ENCODE measurements at places on chromosomes 11 and 22.

GRCh38 chr11:68160100-68160695 is 39.0 kb upstream of the CHKA start:
- no peak for DNase-seq

GRCh38 chr11:17152306-17152705 is 55.5 kb downstream of the PIK3C2A start:
- no peak for DNase-seq

GRCh38 chr11:104645261-104646222 is 252.7 kb downstream of the CASP12 start:
- DNase-seq: no peak

DNA sequence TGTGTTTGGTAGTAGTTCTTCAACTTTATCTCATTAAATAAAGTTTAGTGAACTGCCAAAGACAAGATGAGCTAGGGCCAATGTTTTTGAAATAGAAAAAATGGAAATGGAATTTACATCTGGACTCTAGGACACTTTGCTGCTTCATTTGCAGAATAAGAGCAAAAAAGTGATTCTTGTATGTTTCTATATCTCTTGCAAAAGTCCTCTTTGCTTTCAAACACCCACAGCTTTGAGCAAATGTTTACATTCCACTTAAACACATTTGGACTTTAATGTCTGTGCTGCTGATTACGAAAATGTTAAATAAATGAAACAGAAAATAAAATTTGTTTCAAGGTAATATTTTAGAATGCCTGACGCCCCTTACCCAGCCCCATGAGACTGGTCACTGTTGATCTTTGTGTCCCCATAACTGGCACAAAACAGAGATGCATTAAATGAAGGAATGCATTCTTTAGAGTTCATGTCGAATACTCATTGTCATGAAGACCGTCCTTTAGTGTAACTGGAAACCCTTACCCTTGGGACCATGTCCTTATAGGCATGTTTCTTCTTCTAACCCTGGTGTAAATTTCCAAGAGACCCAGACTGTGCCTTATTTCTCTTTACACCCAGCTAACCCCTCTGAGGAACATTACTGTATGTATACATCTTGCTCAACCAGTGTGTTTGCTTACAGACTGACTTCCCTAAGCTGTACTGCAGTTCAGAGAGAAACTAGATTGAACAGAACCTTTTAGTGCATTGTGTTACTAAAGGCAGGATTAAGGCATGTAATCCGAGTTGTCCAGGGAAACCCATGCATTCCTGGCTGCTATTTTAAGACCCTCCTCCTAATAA is 199.7 kb downstream of the NAV2 start:
- no peak for DNase-seq

DNA sequence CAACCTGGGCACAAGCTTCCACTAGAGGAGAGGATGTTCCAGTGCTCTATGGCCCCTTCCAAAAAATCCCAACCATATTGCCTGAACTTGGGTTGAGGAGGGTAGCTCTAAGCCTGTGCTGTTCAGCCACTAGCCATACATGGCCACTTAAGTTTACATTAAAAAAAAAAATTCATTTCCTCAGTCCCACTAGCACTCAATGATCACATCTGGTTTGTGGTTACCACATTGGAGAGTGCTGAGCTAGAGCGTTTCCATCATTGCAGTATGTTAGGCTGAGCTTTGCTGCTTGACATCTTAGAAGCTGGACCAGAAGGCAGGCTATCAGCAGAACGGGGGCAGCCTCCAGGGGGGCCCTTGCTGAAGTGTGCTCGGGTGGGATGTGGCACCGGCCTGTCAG is 43.5 kb upstream of the CYP2D6 start:
- no peak for DNase-seq

- DNase-seq: peak; percentile 31
Measured at GRCh38 chr22:37416827-37417226, 10.5 kb downstream of the ELFN2 start.

DNA sequence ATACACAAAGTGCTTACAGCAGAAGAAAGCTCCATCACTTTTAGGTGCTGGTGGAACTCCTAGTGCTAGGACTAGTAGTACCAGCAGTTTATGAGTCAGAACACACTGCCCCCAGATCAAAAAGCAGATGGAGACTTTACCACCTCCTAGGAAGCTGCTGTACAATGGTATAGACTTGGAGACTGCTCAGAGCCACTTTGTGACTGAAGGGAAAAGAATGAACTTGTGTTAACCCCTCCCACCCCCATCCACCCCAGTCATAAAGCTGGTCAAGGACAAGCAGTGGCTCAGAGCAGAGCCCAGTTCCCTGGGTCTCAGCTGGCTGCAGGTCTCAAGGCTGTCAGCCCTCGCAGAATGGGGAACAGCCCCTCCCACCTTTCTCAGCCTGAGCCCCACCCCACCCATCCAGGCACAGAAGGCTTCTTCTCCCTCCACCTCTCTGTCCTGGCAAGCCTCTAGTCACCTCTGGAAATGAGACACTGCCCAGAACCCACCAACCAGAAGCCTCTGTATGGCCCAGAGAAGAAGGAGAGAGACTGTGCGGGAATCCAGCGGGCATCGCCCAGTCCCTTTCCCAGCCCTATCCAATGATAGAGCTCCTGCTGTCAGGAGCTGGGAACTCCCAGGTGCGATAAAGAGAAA is 23.8 kb downstream of the PACSIN2 start:
- DNase-seq: no peak

DNA sequence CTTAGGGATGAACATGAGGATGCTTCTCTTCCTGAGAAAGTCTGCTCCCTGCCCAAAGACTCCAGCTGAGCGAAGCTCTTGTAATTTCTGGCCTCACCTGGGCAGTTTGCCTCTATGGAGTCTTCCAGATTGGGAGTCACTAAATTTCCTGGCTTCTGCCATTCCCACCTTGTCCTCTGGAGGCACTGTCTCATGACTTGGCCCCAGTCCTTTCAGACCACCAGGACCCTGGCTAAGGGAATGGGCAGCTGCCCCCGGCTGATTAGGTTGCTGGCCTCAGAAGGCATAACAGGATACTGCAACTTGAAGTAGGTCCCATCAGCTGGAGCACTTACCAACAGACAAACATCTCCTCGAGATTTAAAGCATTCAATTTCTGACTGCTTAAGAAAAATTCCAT is 128.1 kb upstream of the SPON1 start:
- no peak for DNase-seq

DNA sequence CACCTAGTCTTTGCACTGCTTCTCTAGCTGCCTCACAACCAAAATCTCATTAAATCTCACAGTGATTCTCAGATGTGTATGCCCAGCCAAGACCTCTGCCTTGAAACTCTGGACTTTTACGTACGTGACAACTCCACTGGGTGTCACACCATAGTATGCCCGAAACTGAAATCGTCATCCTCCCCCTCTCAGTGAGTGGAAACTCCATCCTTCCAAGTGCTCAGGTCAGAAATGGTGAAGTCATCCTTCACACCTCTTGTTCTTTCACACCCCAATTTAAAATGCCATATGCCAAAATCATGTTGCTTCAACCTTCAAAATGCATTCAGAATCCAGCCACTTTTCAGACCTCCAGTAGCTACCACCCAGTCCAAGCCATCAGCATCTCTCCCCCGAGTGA is 42.5 kb downstream of the SFI1 start:
- no peak for DNase-seq

Data from suppressor macrophage treated with lipopolysaccharide for 4 hours (primary cell).